Ascending aorta (tissue), 2 donors: ENCODE measurements at places on chromosomes 12 and 14. TPM values are rescaled to one million over a fixed set of nuclear protein-coding genes. Genes with fewer than 3 reads are reported as not detected.
A peak's percentile ranks its signal among the peaks of the same experiment; 100 is the strongest.

DNA sequence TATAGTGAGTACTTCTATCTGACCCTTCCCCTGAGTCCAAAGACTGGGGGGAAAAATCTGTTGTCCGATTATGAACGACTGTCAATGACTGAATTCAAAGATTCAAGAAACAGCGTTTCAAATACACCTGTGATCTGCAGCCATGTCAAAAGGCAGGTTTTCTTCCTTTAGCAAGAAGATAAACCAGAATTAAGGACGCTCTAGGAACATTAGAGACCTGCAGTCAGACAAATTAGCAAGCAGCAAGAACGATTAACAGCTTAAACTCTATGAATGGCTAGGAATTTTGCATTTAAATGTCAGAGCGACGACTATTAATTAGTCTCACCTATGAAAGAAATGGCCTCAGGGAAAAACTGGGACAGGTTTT, 2.1 kb downstream of the DUSP6 start:
- H3K27me3 ChIP-seq: no peaks in the 10 kb centered on the region
- H3K4me3 ChIP-seq: peak overlapping the region; percentile 98
- peaks cover 26% of the 10 kb centered on the region for H3K36me3 ChIP-seq

DNA sequence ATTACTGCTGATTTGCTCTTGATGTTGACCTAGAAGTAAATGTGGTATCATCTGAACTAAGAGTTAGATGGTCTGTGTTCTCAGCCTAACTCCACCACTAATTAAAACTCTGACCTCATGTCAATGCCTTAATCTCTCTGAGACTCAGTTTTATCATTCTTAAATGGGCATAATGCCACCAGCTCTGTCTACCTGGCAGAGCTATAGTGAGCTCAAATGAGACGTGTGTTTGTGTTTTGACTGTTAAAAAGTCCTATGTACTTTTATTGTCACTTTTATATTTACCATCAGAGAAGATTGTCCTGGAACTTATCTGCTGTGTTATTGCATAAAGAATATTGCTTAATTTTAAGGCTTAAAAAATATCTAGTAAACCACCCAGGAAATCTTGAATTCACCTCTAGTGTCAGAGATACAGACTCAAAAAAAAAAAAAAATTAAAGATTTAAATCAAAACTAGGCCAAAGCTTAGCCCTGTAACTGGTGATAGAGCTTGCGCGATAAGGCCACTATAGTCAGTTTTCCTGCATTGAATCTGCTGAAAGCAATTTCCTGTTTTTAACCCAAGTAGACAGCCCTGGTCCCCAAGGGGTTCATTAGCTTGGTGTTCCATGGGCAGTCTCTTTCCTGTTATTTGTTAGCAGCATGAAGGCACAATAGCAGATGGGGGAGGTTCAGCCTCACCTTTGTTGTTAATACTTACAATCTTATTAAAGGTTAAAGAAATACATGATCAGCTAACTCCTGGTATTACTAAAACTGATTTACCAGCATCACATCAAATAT, 261.8 kb downstream of the ATP23 start:
- no peak overlapping the region for H3K4me3 ChIP-seq
- H3K4me1 ChIP-seq: no peaks in the 10 kb centered on the region
- H3K27me3 ChIP-seq: no peaks in the 10 kb centered on the region
- no peaks in the 10 kb centered on the region for H3K36me3 ChIP-seq

- H3K4me3 ChIP-seq: no peak overlapping the region
- H3K4me1 ChIP-seq: no peaks in the 10 kb centered on the region
- H3K27ac ChIP-seq: no peak overlapping the region
- no peak for DNase-seq
These were observed 406.5 kb downstream of the LRIG3 start for GRCh38 chr12:58513852-58514251.

- no peak overlapping the region for H3K4me3 ChIP-seq
- no peak overlapping the region for H3K27ac ChIP-seq
- H3K4me1 ChIP-seq: no peaks in the 10 kb centered on the region
- H3K36me3 ChIP-seq: no peaks in the 10 kb centered on the region
These were observed 166.0 kb downstream of the RPS29 start for GRCh38 chr14:49420201-49420600.

GRCh38 chr12:88035907-88036289, 6.7 kb upstream of the C12orf50 start:
- H3K4me3 ChIP-seq: peak overlapping the region; percentile 58
- no peaks in the 10 kb centered on the region for H3K27me3 ChIP-seq
- peak overlapping the region; percentile 68 for H3K27ac ChIP-seq

DNA sequence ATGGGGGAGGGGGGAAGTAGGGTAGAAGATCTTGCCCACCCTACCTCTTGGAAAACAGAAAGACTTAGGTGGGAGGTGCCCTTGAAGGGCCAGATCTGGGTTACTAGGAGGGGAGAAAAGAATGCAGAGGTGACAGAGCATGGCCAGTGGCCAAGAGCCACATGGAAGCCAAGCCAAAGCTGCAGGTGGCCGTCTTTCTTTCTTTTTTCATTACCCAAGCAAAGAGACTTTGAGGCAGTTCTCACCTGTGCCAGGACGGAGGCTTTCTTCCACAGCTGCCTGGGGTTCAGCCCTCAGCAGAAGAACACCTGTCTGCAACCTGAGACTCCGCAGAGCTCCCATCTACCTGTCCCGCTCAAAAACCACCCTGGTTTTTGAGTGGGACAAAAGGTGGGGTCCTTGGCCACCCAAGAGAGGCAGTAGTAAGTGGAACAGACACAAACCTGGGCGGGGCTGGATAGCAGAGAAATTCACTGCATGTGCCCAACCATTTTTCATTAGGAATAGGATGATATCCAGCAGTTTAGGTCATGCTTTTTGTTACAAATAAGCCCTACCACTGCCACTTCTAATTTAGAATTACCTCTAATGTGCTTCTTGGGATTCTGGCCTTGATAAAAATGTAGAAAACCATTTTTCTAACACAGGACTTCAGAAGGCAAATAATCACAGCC, 116.5 kb downstream of the DYRK2 start:
- H3K27ac ChIP-seq: no peak overlapping the region
- no peaks in the 10 kb centered on the region for H3K36me3 ChIP-seq
- H3K4me3 ChIP-seq: no peak overlapping the region
- no peaks in the 10 kb centered on the region for H3K4me1 ChIP-seq

The PLEKHD1 gene
- total RNA-seq: not detected

The POTEM gene
- total RNA-seq: not detected

The KCNA5 gene
- total RNA-seq: 39.1 TPM
